Fibroblast of the aortic adventitia (primary cell): ENCODE measurements at places on chromosomes 16 and 17. TPM values are rescaled to one million over a fixed set of nuclear protein-coding genes. Genes with fewer than 3 reads are reported as not detected.

Gene TM4SF5
- total RNA-seq: not detected in 2 replicates

Gene TBC1D28
- total RNA-seq: not detected in 2 replicates

DNA sequence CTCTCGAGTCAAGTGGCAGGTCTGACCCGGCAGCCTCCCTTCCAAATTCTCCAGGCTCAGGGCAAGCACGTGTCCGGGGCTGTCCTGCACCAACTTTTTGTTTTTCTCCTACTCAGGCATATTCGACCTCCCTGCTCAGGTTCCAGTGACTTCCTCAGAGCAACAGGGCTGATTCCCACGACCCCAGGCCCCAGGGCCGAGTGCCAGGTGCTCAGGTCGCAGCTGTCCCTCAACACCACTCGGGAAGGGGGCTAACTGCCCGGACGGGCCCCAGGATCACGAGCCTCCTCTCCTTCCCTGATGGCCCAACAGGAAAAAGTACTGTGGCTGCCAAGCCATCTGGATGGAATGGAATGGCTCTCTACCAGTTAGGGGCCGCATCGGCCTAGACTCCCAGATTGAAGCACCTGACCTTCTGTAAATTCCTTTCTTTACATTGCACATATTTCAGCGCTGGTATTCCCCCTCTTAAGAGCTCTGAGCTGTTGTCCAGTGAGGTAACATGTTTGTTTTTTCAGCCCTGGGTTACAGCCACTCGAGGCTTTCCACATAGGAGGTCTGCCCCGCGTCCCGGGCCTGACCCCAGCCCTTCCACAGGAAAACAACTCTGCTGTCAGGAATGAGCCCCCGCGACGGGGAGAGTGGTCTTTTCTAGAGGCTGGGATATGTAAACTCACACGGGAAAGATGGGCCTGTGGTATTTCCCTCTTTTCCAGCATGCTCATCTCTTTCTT is 25.0 kb downstream of the NXN start:
- peak; percentile 37 for DNase-seq

DNA sequence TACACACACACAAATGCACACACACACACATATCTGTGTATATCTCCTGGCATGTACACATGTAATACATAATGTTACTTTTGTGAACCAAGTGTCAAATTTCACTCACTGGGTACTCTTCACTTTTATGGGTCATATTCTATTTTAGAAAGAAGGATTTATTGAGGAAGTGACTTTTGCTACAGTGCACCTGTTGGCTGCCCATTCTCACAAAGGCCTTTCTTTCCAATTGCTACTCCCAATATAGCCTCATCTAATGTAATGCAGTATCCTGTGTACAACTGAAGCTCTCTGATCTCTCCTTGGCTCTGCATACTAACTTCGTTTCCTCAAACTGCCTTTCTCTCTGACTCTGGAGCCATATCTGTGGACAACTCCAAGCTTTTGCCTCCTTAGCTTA is 107.5 kb downstream of the ABCA8 start:
- DNase-seq: no peak

DNA sequence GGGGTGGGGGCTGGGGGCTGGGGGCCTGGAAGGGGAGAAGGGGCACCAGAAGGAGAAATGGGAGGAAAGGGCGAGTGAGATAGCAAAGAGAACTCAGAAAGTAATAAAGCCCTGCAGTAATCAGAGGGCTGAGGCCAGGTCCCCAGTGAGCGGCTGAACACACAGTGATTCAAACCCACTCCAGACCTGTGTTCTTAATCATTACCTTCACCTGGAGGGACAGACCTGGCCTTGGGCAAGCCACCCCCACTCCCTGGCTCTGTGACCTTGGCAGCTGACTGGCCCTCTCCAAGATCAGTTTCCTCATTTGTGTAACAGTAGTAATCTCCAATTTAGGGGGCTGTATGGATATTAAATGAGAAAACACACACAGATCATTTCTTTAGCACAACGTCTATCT is 150.4 kb downstream of the WWOX start:
- no peak for DNase-seq

Gene MYL4
- not detected in 2 replicates for total RNA-seq

Gene KRT9
- not detected in 2 replicates for total RNA-seq

Gene SLC2A4
- 0.18 TPM in 1 of 2 replicates, not detected in the other for total RNA-seq

Gene LYZL6
- total RNA-seq: not detected in 2 replicates

GRCh38 chr17:43543300-43543699 is 2.8 kb downstream of the ETV4 start:
- DNase-seq: no peak

- no peak for DNase-seq
Measured at GRCh38 chr16:28602529-28602928, 5.7 kb upstream of the SULT1A2 start.

Gene DPEP2
- total RNA-seq: not detected in 2 replicates

GRCh38 chr17:17749921-17750320 is 68.7 kb downstream of the RAI1 start:
- DNase-seq: peak; percentile 56

GRCh38 chr17:58341861-58342475 is 10.0 kb downstream of the SUPT4H1 start:
- no peak for DNase-seq

Gene RANBP10
- total RNA-seq: 3.1 and 6.4 TPM in 2 replicates

Gene DHX8
- 44.1 and 58.4 TPM in 2 replicates for total RNA-seq

Gene TNFSF13
- 1.1 and 1.4 TPM in 2 replicates for total RNA-seq

Gene PPP1R27
- not detected in 2 replicates for total RNA-seq

DNA sequence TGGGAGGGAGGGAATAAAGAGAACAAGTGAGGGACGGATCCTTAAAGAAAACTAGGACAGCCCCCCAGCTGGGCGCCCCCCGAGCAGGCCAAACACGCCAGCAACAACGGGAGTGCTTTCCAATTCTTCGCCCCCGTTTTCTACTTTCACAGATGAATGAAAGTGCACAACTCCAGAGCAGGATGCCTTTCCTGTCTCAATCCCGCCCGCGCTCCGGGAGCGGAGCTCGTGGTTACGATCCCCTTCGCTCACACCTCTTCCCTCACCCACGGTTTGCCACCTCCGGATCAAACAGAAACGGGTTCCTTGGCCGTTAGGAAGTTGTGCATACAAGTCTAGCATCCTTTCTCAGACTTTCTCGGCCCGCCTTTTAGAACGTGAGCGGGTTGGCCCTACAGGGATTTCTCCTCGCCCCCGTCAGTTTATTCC is 680 bp downstream of the SKA2 start:
- DNase-seq: no peak

GRCh38 chr16:389352-389751 is 7.6 kb upstream of the PGAP6 start:
- no peak for DNase-seq

GRCh38 chr17:82231562-82232321 is 2.9 kb downstream of the SLC16A3 start:
- DNase-seq: peak; percentile 67
